H1 (cell line): ENCODE measurements at places on chromosomes 16 and 17. TPM values are rescaled to one million over a fixed set of nuclear protein-coding genes. Genes with fewer than 3 reads are reported as not detected.

Gene RRAD
- 0.08 and 0.17 TPM in 2 replicates for polyA plus RNA-seq

Gene TMEM106A
- 3.2 and 3.4 TPM in 2 replicates for polyA plus RNA-seq

Gene HOXB7
- polyA plus RNA-seq = not detected in 2 replicates

Gene TIMM22
- polyA plus RNA-seq = 13.4 and 13.8 TPM in 2 replicates

Gene OVCA2
- 34.5 and 37.0 TPM in 2 replicates for polyA plus RNA-seq

Gene DPEP1
- 2.8 and 3.9 TPM in 2 replicates for polyA plus RNA-seq

Gene SLC47A1
- polyA plus RNA-seq = 3.6 and 4.0 TPM in 2 replicates

Gene EVPL
- 0.20 and 0.35 TPM in 2 replicates for polyA plus RNA-seq

Gene FAM20A
- 11.9 and 13.8 TPM in 2 replicates for polyA plus RNA-seq

Gene ZPBP2
- not detected in 2 replicates for polyA plus RNA-seq

Gene CTF1
- 3.4 and 5.0 TPM in 2 replicates for polyA plus RNA-seq

Gene SLC46A1
- polyA plus RNA-seq = 5.3 and 5.9 TPM in 2 replicates

Gene KCNH6
- polyA plus RNA-seq = 3.6 and 5.0 TPM in 2 replicates

Gene RNU2-1
- polyA plus RNA-seq = not detected in 2 replicates

Gene ATP2A1
- polyA plus RNA-seq = 1.7 and 3.1 TPM in 2 replicates
